ENCODE measurements at places on chromosomes 11 and 22. TPM values are rescaled to one million over a fixed set of nuclear protein-coding genes. Genes with fewer than 3 reads are reported as not detected.

Gene MIAT
- total RNA-seq = 0.32 TPM

Gene TMA7B
- not detected for total RNA-seq

Gene GAS2
- total RNA-seq = not detected

Gene TMEM121B
- under 0.01 TPM for total RNA-seq

Gene TPCN2
- 6.0 TPM for total RNA-seq

Gene APOA1
- 2.3 TPM for total RNA-seq

Gene MRGPRE
- total RNA-seq = not detected

Gene MS4A15
- total RNA-seq = not detected

Gene TOM1
- 50.2 TPM for total RNA-seq

Gene KDELR3
- total RNA-seq = 192 TPM

Gene TAGLN
- total RNA-seq = 3,420 TPM

Gene DEUP1
- not detected for total RNA-seq

Gene MMP27
- not detected for total RNA-seq

Gene SUN2
- 69.3 TPM for total RNA-seq

Gene TBX1
- total RNA-seq = not detected

Gene FOLR1
- not detected for total RNA-seq

Gene PAMR1
- total RNA-seq = 206 TPM

Gene IL18BP
- total RNA-seq = 1.6 TPM

Gene ATG13
- total RNA-seq = 92.6 TPM

Gene CRACR2B
- 0.32 TPM for total RNA-seq

Gene MCHR1
- total RNA-seq = 0.72 TPM

Gene MUC5AC
- total RNA-seq = not detected

Gene UCP2
- 0.90 TPM for total RNA-seq

Gene NLRP14
- not detected for total RNA-seq

Gene LINC01488
- total RNA-seq = not detected

Gene COA4
- total RNA-seq = 67.9 TPM

All from cardiac atrium fibroblast (primary cell).